CD4-positive, CD25-positive, alpha-beta regulatory T cell (primary cell): ENCODE measurements at places on chromosomes 5 and 9. TPM values are rescaled to one million over a fixed set of nuclear protein-coding genes. Genes with fewer than 3 reads are reported as not detected.

DNA sequence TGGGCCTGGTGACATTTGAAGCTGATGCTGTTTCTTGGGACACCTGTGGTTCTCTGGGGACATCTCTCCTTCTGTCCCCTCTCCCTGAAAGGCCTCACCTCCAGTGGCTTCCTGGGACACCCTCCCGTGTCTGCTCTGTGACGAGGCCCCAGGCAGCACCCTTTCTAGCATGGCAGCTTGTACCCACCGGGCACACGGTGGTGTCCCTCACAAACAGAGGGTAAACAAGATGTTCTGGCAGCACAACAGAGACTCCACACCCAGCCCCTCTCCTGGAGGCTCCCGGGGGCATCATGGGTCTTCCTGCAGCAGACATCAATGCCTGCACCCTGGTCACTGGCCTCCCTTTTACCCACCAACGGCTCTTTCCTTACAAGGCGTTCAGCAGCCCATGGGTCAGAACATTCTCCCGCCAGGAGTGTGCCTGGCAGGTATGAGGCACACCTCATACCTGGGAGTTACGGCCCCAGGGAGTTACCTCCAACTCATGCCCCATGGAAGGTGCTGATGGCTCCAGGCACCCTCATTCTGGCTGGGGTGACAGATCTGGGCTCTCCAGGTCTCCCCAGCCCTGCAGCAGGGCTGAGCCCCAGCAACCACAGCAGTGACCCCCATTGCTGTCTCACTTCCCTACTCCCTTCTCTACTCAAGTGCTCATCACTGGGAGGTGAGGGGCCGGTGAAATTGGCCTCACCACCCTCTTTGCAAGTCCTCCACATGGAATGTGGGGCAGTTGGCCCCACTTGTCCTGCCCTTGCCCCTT lies 51.1 kb downstream of the BARX1 start:
- DNase-seq: no peak
- no peak overlapping the region for H3K4me3 ChIP-seq
- no peaks in the 10 kb centered on the region for H3K36me3 ChIP-seq
- no peak overlapping the region for H3K27ac ChIP-seq

- peak; percentile 36 for DNase-seq
- peak overlapping the region; percentile 69 for H3K4me3 ChIP-seq
- H3K27ac ChIP-seq: peak overlapping the region; percentile 78
- H3K36me3 ChIP-seq: peaks cover 11% of the 10 kb centered on the region
- peaks cover 49% of the 10 kb centered on the region for H3K4me1 ChIP-seq
Measured at GRCh38 chr5:177133853-177134696, 502 bp downstream of the NSD1 start.

DNA sequence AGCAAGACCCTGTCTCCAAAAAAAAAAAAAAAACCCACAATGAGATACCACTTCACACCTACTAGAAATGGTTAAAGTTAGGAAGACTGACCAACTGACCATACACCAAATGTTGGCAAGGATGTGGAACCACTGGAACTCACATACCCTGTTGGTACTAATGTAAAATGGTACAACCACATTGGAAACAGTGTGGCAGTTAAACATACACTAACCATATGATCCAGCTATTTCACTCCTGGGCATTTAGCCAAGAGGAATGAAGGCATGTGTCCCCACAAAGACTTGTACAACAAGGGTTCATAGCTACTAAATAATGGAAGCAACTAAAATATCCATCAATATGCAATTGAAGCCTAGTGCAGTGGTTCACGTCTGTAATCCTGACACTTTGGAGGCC lies 21.3 kb downstream of the NAIF1 start:
- no peak overlapping the region for H3K27ac ChIP-seq
- no peaks in the 10 kb centered on the region for H3K27me3 ChIP-seq
- no peaks in the 10 kb centered on the region for H3K36me3 ChIP-seq
- no peak overlapping the region for H3K4me3 ChIP-seq
- DNase-seq: no peak

GRCh38 chr9:81798606-81799005 lies 109.3 kb upstream of the TLE1 start:
- no peak for DNase-seq
- no peaks in the 10 kb centered on the region for H3K4me1 ChIP-seq
- no peak overlapping the region for H3K4me3 ChIP-seq
- H3K36me3 ChIP-seq: no peaks in the 10 kb centered on the region
- no peak overlapping the region for H3K27ac ChIP-seq
- H3K27me3 ChIP-seq: no peaks in the 10 kb centered on the region

DNA sequence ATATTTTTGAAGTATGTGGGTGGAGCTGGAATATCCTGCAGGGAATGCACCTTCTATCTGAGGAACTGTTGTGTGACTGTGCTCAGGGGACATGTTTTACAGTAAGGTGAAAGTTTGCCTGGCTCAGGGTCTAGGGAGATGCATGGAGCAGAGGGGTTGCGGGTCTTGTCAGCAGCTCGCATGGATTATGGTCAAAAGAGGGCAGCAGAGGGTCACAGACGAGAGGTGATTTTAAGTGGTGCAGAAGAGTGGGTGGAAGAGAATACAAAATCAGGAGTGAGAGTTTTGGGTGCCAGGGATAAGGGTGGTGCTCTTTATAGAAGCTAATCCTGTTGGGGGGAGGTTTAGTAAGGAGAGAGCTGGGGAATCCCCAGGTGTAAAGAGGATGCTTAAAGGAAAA lies 53.5 kb upstream of the GRIN3A start:
- DNase-seq: peak; percentile 38
- H3K27ac ChIP-seq: no peak overlapping the region
- H3K4me3 ChIP-seq: no peak overlapping the region

GRCh38 chr5:178108446-178108845 lies 4.9 kb upstream of the N4BP3 start:
- H3K4me3 ChIP-seq: no peak overlapping the region
- no peak overlapping the region for H3K27ac ChIP-seq
- H3K27me3 ChIP-seq: no peaks in the 10 kb centered on the region
- DNase-seq: no peak
- peaks cover 5% of the 10 kb centered on the region for H3K4me1 ChIP-seq

- H3K4me3 ChIP-seq: no peak overlapping the region
- H3K4me1 ChIP-seq: peaks cover 3% of the 10 kb centered on the region
- DNase-seq: no peak
- H3K27ac ChIP-seq: no peak overlapping the region
Measured at GRCh38 chr9:136760424-136760823, 2.4 kb upstream of the LCN8 start.

DNA sequence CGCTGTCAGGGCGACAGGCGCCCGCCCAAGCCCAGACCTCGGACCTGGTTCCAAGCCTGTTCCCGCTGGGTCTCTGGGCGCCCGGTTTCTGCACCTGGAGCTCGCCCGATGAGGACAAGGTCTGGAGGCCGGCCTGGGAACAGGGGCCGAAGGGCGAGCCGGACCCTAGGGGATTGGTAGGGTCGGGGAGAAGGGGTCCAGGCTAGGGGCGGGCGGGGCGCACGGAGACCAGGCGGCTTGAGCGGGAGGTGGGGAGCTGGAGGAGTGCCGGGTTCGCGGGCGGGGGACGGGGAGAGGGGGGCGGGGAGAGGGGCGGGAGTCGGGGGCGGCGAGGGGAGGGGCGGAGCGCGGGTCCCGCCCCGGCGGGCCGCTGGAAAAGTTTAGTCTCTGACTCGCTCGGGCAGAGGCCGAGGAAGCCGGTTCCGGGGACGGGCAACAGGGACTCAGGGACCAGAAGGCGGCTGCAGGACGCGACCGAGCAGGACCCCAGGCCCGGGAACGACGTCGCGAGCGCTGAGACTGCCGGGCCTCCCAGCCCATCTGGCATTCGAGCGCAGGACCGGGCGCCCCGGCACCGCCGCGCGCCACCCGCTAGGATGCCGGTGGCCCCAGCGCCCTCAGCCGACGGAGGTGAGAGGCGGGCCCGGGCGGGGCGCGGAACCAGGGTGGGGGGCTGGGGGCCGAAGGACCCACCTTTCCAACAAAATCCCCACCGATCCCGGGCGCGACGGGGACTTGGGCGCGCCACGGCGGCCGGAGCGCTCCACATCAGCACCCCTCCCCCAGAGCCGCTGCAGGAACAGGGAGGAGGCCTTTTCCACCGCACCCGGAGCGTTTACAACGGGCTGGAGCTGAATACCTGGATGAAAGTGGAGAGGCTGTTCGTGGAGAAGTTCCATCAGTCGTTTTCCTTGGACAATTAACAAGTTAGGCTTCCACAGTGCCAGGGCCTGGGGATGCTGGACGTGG lies at the start of gene S1PR3:
S1PR3 (plus strand) TSS at position 403 of the 969 bp plus-strand sequence. CDS start 9,733 bp downstream, outside the sequence.
- peaks cover 16% of the 10 kb centered on the region for H3K4me1 ChIP-seq
- H3K27me3 ChIP-seq: peaks cover 3% of the 10 kb centered on the region
- no peak within 1 kb of the TSS for H3K27ac ChIP-seq
- no peak within 1 kb of the TSS for H3K4me3 ChIP-seq
- no peak for DNase-seq

DNA sequence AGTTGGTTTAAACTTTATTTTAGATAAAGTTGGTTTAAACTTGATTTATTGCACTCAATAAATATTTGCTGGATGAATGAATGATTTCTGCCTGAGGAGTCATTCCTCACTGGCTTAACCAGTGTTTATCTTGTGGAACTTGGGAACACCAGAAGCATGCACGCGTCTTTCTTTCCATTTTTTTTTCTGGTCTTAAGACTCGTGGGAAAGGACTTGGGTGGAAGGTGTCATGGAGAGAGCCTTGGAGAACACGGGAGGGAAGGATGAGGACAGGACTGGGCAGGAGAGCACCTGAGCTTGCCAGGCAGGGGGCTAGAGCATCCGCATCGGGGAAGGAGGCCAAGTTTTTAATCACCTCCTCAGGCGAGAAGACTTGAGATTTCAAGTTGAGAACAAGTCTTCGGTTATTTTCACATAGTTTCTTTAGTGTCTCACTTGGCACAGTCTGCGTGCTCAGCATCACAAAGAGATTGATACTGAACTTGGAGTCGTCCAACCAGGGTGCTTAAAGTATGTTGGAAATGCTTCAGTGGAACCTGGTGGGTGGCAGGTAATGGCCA lies 144.2 kb downstream of the PDZD2 start:
- H3K27me3 ChIP-seq: no peaks in the 10 kb centered on the region
- DNase-seq: no peak
- no peaks in the 10 kb centered on the region for H3K36me3 ChIP-seq

GRCh38 chr5:41808294-41808693 lies 61.9 kb downstream of the OXCT1 start:
- peaks cover 14% of the 10 kb centered on the region for H3K4me1 ChIP-seq
- H3K27me3 ChIP-seq: no peaks in the 10 kb centered on the region

- H3K36me3 ChIP-seq: no peaks in the 10 kb centered on the region
- DNase-seq: no peak
- no peak overlapping the region for H3K4me3 ChIP-seq
Measured at GRCh38 chr9:84819491-84819991, 150.0 kb downstream of the NTRK2 start.

DNA sequence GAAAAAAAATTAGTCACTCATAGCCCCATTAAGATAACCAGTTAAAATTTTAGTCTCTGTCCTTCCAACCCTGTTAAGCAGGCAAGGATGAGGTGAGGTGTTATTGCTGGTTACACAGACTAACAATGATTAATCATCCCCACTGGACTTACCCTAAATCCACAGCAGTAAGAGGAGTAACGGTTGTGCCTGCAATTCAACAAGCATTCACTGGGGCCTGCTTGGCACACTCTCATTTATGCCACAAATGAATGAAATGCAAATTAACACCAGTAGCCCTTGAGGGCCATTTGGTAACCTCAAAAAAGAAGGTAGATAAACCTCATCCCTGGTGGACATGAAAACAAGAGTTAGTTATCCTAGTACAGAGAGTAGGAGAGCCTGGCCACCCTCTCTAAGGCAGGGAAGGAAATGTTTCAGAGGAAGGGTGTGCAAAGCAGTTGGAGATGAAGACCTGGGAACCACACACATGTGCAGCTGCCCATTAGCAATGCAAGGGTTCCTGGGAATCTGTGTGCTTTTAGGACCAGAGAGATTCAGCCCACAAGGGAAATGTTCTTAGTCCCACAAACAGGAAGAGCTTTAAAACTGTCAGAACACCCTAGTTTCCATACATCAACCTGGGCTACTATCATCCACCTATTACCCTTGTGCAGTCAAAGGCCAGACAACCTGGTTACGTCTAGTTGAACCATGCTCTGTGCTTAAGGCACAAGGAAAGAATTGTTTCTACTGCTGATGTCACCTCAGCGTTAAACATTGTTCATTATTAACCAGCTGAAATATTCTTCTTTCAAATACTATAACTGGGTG lies 7.7 kb downstream of the LHFPL2 start:
- DNase-seq: no peak
- peaks cover 6% of the 10 kb centered on the region for H3K27me3 ChIP-seq
- H3K36me3 ChIP-seq: no peaks in the 10 kb centered on the region

DNA sequence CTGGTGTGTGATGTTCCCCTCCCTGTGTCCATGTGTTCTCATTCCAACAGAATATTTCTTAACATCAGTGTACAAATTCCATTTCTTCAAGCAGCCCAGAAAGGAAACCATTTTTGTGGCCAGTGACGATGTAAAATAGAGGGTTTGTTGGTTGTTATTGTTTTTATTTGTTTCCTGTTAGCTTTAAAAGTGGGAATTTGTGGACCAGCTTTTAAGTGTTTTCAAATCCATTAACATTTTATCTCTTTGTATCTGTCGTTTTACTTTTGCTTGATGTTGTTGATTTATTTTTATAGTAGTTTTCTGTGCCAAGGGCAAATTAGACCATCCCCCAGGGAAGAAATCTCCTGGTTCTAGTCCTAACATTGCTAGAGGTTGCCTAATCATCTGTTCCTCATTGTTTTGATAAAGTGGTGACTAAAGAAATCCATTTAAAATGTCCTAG lies 100.0 kb downstream of the GDNF start:
- no peaks in the 10 kb centered on the region for H3K4me1 ChIP-seq
- no peak overlapping the region for H3K4me3 ChIP-seq
- no peak for DNase-seq
- H3K27ac ChIP-seq: no peak overlapping the region
- no peaks in the 10 kb centered on the region for H3K27me3 ChIP-seq

GRCh38 chr5:169243651-169244422 lies 57.1 kb downstream of the SLIT3 start:
- no peak for DNase-seq
- no peaks in the 10 kb centered on the region for H3K4me1 ChIP-seq
- no peaks in the 10 kb centered on the region for H3K36me3 ChIP-seq
- no peak overlapping the region for H3K27ac ChIP-seq

GRCh38 chr5:116370886-116371285 lies 203.7 kb downstream of the SEMA6A start:
- no peak overlapping the region for H3K4me3 ChIP-seq
- H3K27me3 ChIP-seq: no peaks in the 10 kb centered on the region
- H3K27ac ChIP-seq: no peak overlapping the region

The ADGRD2 gene
- total RNA-seq: not detected

The ANKRD20A1 gene
- total RNA-seq: 2.9 TPM

The DNAH5 gene
- not detected for total RNA-seq

The CYSRT1 gene
- total RNA-seq: not detected

The COL15A1 gene
- total RNA-seq: not detected

The ABHD17B gene
- total RNA-seq: 27.8 TPM

The HTR1A gene
- not detected for total RNA-seq

The CCL27 gene
- not detected for total RNA-seq
